Stimulated activated CD4-positive, alpha-beta T cell treated with anti-CD3 and anti-CD28 coated beads, Interleukin-15, amount 100 ng/mL, for 48 hours (primary cell): ENCODE measurements at places on chromosomes 2 and 18.

DNA sequence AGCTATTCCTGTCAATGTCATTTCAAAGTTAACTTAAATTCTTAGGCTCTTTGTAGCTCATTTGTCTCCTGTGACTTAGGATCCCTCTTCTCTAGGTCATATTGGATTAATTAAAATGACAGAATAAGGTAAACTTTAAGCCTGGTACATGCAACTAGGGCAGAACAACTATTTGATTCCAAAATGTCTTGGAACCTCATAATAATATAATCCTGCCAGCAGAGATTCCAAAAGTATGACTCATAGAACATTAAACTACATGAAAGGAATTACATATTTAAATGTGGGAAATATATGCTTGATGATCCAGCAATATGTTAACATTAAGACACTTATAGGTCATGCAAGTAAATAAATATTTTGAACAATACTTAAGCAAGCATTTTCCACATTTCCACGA lies 63.3 kb downstream of the COL3A1 start:
- DNase-seq, result no peak

DNA sequence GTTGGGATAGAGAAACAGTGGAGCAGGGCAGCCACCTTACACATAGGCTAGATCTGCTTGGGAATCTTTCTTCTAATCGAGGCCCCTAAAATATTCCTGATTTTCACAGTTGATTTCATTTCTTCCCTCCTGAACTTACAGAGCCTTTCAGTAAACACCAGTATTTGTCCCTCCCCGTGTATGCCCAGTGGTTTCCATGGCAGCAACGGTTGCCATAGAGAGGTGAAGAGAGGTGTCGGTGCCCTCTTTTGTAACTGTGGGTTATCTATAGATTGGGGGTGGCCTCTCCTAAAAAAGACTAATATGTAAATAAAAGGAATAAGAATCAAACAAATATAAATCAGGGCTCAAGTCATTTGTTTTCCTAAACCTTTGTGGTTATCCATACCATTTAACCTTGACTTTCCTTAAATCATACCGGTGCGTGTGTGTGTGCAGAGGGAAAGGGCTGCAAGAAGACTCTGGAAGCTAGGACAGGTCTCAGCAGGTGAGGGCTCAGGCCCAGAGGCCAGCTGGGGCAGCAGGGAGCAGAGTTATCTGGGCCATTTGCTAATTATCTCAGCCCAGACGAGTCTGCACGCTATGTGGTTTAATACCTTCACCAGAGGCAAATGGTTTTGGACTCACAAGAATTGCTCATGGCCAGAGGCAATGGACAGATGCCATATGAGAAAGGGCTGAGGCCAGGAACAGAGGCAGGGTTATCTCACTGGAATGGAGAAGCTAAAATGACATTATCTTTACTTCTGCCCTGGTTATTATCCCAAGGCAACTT lies 35.5 kb downstream of the LIPG start:
- no peak for DNase-seq

- DNase-seq, result no peak
Observed at GRCh38 chr18:32293107-32293506, 103.3 kb downstream of the MEP1B start.

GRCh38 chr2:130334026-130334425 lies 8.7 kb upstream of the IMP4 start:
- DNase-seq, result no peak

DNA sequence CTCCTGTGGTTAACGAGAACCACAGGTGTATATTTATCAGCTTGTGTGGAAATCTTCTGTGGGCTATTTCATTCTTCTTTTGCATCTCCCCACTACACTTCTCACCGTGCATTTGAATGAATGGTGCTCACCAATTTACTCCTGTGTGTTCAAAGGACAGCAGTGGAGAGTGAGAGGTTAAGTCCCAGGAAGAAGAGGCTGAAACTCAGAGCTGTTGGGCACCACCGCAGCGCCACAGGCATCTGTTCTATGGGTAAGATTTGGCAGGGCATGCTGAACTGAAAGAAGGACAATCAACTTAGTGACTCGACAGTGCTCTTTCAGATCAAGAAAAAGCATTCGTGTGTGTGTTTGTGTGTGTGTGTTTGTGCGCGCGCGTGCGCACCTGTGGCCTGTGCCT lies 297.9 kb upstream of the SIX2 start:
- DNase-seq, result no peak

- DNase-seq, result no peak
Observed at GRCh38 chr2:108845923-108846322, 59.4 kb downstream of the CCDC138 start.

GRCh38 chr2:119719261-119719627 lies 40.2 kb downstream of the TMEM177 start:
- DNase-seq, result no peak

DNA sequence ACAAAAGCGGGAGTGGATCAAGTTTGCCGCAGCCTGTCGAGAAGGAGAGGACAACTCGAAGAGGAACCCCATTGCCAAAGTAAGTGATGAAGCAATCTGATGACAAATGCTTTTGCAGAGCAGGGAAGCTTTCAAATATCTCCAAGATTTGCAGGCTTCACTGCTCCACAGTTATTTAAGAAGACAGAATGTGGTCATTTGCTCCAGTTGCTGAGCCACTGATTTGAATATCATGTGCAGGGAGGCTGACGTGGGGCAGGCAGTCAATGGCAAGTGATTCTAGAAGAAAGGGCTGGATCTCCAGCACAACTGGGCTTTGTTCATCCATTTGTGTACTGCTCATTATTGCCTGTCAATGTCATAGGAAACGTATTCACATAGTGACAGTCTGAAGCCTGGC lies 10.2 kb downstream of the DSG4 start:
- no peak for DNase-seq

DNA sequence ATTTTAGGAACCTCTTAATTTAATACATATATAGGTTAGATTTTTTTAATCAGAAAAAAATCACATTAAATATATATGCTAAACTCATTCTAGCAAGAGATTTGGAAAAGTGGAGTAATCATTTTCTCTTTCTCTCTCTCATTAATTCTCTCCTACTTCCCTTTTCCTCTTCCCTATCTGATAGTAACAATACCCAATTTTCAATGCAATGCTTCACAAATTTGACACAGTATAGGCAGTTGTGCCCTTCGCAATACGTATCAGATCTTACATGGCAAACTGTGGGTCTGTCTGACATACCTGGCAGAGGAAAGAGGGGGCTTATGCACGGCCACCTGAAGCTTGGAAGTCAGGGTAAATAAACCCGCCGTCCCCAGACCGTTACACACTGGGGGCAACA lies 444.3 kb downstream of the NBAS start:
- no peak for DNase-seq

DNA sequence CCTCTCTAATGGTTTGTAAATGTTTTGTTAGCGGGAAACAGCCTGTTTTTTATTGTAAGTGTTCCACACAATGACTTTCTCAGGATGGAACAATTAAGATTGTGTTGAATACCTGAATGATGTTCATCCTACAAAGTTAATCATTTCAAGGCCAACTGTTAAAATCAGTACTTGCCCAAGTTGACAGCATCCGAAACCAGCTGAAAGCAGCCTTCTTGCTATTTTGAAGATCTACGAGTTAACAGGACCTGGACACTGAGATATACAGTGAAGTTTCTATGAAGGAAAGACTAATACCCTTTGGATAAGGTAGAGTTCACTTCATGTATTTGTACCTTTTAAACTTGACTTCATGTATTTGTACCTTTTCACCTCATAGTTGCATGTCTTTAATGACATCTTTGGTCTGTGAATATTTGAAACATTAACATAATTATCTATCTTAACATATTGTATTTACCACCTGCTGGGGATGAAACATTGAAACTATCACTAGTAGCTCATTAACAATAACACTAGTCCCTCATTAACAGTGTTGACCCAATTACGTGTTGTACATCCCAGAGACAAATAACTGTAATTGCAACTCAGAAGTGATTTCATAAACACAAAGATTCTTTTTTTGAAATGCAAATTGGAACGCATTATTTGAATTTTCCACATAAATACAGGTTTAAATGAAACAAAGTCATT lies 556.0 kb upstream of the MEX3C start:
- DNase-seq, result no peak

- no peak for DNase-seq
Observed at GRCh38 chr18:7492385-7492784, 74.7 kb upstream of the PTPRM start.

DNA sequence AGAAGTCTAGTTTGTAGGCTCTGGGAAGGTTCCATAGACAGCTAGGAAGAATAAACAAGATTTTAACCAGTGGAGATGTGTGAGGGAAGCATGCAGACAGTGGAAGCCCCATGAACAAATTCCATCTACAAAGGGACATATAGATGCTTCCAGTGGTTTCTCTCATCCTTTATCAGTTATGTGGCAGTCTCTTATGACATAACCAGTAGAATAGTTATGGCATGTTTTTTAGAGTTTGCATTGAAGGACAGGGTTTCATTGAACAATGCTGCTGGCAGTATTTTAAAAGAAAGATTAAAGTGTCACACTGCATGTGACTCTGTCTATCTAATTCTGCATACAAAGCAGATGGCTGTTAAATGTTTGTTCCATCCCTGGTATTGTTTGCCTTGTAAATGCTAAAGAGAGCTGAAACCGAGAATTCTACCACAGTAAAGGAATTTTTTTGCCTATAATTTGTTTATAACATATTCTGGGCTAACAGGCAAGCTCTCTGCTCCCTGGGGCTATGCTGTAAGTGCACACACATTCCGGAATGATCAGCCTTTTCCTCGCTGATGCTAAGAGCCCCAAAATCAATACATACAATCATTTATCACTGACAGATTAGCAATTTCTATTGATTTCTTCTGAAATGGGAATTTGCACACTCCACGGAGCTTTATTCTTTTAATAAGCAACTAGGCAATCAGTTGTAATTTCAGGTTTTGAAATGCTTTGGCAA lies 76.8 kb upstream of the PELI1 start:
- no peak for DNase-seq

- DNase-seq, result no peak
Observed at GRCh38 chr2:101478181-101479001, 3.5 kb upstream of the RFX8 start.

GRCh38 chr18:53747663-53748160 lies 476.8 kb downstream of the MBD2 start:
- no peak for DNase-seq

GRCh38 chr2:234555616-234556249 lies 58.9 kb upstream of the ARL4C start:
- no peak for DNase-seq

DNA sequence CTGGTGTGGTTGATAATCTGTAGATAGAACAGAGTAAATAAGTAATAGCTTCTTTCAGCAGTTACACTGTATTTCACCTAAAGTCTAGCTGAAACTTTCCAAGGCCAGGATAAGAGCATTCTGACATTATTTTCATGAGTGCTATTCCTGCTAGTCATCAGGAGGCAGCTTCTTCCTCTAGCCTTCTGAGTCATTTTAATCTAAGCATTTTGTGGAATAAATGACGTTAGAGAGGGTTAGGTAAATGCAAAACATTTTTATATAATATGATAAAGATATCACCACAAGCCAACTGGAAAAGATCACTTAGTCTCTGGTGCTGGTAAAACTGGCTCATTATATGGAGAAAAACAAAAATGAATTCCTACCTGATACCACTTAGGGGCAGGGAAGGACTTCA lies 138.5 kb downstream of the MEP1B start:
- DNase-seq, result no peak

DNA sequence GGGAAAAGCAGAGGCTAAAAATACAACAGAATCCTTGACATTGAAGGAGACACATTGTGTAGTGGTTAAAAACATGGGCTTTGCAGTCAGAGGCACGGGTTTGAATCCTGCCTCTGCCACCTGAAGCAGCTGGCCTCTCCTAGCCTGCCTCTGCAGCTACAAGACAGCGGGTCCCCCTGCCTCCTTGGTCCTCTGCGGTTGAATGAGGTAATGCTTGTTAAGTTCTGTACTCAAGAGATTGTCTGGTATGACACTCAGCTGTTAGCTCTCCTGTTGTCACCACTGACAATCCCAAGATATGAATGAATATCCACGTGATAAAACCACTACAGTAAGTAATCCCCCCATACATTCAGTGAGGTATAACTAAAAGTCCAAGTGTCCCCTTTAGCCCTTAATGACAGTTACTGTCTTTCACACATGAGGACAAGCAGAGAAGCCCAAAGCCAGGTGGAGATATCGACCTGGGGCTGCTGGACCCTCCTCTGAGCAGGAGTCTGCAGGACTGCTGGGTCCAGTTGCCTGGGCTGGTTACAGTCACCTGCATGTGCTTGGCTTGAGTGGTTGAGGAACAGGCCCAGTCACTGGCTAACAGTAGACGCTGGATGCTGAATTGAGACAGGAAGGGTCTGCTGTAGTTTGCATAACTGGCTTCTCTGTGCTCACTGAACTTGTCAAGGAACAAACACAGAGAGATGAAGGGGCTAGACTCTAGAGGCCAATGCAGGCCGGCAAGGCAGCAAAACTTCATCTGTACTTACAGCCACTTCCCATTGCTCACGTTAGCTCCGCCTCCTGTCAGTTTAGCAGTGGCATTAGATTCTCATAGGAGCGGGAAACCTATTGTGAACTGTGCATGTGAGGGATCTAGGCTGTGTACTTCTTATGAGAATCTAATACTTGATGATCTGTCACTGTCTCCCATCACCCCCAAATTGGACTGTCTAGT lies 85.5 kb downstream of the TGFA start:
- no peak for DNase-seq

GRCh38 chr18:73859837-73860397 lies 287.7 kb downstream of the FBXO15 start:
- no peak for DNase-seq

DNA sequence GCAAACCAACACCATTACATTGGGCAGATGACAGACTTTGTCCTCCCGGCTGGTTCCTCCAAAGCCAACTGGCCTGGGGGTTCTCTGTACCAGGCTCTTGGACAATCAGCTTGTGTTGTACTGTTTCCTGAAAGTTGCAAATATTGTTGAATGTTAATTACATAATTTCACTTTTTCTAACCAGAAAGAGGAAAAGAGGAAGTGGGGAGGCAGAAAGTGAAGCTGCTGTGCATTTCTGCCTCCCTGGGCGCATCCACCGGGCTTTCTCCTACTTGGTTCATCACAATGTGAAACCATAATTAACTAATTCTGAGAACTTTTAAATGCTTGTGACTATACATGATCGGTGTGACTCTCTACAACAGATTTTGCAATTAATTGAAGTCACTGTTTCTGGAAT lies 10.1 kb downstream of the TWIST2 start:
- DNase-seq, result no peak

- DNase-seq, result peak; percentile 42
Observed at GRCh38 chr18:12391487-12392165, 14.6 kb upstream of the AFG3L2 start.

DNA sequence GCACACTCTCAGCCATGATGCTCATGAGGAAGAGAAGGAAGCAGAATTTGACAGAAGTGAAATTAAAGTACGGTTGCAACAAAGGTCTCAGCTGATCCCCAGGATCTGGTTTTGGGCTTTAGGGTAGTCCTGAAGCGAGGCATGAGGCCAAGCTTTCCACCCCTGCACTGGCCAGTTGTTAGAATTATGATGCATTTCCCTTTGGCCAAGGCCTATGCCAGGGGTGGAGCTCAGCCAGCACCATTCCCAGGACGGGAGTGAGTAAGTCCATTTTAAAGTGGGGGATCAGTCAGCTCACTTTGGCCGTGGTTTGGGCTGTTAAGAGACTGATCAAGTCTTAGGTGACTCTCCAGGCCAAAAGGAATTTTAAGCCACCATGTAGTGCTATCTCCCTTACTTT lies 314.5 kb upstream of the MMADHC start:
- no peak for DNase-seq

- no peak for DNase-seq
Observed at GRCh38 chr2:43407935-43408334, 181.5 kb upstream of the ZFP36L2 start.
